ENCODE measurements at places on chromosomes 5 and 9.

DNA sequence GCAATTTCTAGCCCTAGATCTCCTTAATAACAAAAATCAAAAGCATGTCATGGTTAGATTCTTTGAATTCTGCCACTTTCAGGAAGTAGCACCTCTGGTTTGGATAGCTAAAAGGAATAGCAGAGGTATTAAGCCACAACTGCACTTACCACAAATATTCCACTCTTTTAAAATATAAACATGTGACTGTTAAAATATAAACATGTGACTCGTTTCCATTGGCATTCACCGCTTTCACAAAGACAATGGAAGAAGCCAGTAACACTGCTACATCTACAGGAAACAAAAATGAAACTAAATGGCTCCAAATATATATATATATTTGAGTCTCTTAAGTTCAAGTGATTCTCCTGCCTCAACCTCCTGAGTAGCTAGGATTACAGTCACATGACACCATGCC lies 222.9 kb downstream of the ARL15 start:
- no peak for DNase-seq

DNA sequence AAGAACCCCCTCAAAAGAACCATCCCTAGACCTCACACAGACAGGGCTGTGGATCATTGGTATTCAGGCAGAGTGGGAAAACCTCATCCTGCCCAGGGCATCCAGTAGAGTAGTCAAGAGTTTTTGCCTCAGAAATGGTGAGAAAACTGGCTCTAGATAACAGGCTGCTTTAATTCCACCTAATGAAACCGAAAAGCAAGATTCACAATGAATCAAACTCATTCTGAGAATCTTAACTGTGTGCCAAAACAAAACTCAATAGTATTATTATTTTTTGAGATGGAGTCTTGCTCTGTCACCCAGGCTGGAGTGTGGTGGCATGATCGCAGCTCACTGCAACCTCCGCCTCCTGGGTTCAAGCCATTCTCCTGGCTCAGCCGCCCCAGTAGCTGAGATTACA lies 17.8 kb upstream of the NPM1 start:
- DNase-seq, result no peak

DNA sequence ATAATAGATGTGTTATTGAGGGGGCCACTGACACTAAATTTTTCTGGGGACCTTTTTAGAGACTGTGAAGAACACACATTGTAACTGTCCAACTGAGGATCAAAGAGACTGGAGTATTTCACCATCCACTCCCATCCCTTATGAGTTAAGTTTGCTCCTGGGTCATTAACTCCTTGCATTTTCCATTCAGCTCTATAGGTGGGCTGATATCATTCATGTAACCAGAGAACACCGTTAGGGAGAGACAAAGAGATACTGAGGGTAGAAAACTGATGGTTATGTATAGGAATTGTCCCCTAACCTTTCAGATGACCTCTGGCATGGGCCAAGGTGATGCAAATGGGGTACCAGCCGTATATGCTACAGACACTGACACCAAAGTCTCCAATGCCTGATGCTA lies 142.4 kb upstream of the TLR4 start:
- DNase-seq, result no peak

GRCh38 chr5:37211661-37212060 lies 37.5 kb downstream of the CPLANE1 start:
- DNase-seq, result no peak

GRCh38 chr5:132322266-132322665 lies 28.1 kb downstream of the SLC22A4 start:
- DNase-seq, result no peak

GRCh38 chr9:34256987-34257585 lies 72.0 kb downstream of the KIF24 start:
- DNase-seq, result no peak

GRCh38 chr5:82754759-82755158 lies 322.4 kb downstream of the TMEM167A start:
- no peak for DNase-seq

GRCh38 chr9:15468145-15468544 lies 42.6 kb downstream of the PSIP1 start:
- DNase-seq, result no peak

DNA sequence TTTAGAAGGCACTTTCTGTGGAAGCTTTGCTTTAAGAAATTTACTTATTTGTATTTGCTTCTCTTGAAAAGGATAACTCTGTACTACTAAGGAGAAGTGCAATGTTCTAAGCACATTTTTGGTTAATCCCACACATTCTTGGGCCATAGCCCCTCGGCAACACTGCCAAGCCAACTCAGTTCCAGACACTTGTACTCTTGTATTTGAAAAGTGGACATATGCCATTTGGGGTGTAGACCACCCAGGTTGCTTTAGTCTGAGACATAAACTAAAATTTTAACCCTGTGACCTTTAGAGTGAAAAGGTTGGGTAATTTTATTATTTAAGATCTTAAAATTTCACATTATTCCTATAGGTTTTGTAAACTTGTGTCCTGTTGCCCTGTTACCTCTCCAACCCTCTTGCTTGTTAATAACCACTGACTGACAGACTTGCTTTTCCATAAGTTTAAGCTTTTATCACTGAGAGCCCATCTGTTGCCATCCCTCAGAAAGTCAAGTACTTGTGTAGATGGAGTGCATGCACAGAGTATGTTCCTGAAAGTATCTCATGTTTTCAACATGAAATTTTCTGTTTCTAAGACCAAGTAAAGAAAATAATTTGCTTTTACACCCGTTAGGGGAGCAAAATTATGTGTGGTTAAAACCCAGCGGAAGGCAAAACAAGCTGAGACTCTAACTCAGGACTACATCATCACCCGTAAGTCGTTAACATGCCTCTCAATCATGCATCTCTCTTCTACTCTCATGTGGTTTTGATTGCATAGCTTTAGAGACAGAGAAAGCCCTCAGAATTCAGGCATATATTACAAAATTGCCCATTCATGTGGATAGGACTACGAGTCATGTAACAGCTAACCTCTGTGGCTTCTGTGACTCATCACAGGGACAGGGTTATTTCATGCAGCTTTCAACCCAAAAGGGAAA lies 117.3 kb downstream of the GDNF start:
- DNase-seq, result no peak

DNA sequence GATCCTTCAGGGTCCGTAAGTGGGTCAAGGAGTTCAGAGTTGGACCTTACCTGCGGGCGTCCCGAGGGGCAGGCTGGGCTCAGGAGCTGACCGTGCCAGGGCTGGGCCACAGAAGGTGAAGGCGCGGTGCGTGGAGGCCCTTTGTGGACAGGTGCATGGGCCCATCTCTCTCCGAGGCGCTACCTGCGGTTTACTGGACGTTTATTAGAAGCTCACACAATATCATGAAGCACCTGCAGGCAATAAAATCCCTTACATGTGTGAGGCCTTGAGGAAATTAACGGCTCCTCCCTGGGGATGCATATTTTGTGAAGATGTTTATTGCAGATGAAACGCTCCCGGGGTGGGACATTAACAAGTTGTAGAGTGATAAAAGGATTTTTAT lies 79.8 kb upstream of the LMX1B start:
- no peak for DNase-seq

DNA sequence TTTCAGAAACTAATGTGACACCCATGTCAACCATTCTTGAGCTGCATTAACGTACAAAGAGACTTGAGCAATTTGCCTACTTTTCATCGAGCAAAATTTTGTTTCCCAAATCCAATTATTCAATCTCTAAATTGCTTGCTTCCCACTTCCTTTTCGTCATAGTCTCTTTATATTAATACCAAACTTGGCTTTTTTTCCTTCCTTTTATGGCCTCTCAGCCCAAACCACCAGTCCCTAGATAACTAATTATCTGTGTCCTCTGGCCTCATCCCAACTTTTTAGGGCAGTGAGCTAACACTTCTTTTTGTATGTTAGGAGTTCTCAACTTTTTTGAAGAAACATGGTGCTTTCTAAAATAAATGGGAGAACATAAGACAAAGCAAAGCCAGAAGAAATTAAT lies 155.5 kb upstream of the S1PR3 start:
- no peak for DNase-seq

DNA sequence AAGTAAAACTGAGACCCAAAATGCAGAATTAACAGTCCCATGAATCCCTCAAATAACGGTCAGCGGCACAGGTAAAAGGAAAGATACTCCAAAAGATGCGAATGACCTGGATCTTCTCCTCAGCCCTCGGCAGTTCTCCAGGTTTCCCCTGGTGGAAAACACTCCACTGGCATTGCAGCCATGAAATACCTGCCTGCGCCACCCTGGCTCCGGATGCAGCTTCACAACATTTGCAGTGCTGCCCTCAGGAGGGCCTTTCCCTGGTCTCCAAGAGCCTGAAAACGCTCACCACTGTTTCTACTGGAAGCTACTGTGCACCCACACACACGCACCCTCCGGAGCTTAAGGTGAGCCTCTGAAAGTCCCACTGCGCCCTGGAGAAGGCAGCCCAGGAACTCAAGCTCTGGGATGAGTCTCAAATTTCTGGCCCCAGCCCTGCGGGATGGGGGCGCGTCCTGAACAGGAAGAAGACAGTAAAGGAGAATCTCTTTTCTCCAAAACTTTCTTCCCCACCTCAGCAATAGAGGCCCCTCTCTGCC lies 612 bp downstream of the UGT3A2 start:
- DNase-seq, result no peak

GRCh38 chr5:150190987-150191386 lies 1.1 kb downstream of the SLC6A7 start:
- no peak for DNase-seq

- DNase-seq, result no peak
These were observed 26.8 kb downstream of the ASS1 start for GRCh38 chr9:130471411-130472183.

GRCh38 chr5:172141949-172142319 lies 46.1 kb downstream of the STK10 start:
- DNase-seq, result no peak

DNA sequence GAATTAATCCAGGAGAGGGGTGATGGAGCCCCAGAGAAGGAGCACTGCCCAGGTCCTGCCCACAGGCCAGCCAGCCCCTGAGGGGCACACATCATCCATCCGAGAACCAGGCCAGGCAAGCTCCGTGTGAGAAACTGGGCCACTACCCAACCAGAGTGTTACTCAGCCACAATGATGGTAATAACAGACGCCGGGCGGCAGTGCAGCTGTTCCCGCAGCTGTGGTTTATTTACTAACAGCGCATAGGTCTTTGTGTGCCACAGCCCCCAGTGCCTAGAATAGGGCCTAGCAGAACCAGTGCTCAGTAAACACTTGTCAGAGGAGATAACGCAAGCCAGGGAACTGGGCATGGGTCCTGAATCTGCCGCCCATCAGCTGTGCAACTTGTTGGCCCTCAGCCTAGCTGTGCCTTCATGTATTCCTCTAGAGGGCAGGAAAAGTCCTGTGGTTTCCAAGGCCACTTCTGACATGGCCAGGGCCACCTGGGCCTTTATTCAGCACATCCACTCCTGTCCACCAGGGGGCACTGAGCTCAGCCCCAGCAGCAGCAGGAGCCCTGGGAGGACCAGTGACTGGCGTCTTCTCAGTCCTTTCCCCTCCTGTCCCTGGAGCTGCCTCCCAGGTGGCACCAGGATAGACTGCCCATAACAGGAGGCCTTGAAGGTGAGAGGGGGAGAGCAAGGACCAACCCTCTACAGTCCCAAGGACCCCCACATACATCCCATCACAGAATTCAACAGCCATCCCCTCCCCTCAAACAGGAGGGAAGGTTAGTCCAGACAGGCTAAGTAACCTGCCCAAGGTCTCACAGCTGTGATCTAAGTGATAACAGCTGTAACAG lies 2.1 kb downstream of the MXD3 start:
- no peak for DNase-seq

- no peak for DNase-seq
These were observed 697 bp downstream of the SLC1A1 start for GRCh38 chr9:4490705-4491625.

GRCh38 chr5:88815050-88815789 lies 67.8 kb downstream of the MEF2C start:
- DNase-seq, result no peak

- DNase-seq, result no peak
These were observed 69.0 kb downstream of the MTAP start for GRCh38 chr9:21871256-21871975.

DNA sequence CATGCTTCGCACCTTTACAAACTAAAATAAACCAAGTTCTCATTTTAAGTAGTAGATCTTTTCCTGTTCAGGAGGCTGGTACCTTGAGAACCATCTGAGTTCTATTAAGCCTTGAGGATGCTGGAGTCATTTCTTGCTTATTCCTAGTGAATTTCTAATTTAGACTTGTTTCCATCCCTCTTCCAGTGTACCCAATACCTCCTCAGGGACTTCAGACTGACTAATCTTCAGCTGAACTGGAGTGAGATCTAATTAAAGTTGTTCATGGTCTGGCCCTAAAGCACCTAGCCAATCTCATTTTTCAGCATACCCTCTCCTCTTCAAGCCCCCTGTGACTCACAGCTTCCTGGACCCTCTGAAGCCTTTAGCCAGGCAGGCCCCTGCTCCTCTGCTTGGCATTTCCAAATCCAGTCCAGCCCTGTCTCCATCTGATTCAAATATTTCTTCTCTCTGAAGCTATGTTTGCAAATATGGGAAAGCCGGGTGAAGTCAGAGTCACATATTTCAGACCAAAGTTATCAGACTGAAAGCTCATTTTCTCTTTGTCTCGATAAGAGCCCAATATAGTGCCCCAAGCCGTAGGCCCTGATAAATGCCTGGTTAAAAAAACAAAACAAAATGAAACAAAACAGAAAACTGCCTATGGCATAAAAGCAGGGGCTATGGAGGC lies 19.4 kb upstream of the TNFSF15 start:
- no peak for DNase-seq

GRCh38 chr5:116076496-116076895 lies 8.3 kb upstream of the COMMD10 start:
- DNase-seq, result no peak

DNA sequence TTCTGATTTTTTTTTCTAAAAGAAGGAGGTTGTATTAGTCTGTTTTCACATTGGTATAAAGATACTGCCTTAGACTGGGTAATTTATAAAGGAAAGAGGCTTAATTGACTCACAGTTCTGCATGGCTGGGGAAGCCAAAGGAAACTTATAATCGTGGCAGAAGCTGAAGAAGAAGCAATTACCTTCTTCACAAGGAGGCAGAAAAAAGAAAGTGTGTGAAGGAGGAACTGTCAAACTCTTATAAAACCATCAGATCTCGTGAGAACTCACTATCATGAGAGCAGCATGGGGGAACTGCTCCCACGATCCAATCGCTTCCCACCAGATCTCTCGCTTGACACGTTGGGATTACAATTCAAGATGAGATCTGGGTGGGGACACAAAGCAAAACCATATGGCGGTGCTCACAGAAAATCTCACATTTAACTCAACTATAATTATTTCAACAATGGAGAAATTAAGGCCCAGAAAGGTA lies 27.1 kb downstream of the DPYSL3 start:
- no peak for DNase-seq

DNA sequence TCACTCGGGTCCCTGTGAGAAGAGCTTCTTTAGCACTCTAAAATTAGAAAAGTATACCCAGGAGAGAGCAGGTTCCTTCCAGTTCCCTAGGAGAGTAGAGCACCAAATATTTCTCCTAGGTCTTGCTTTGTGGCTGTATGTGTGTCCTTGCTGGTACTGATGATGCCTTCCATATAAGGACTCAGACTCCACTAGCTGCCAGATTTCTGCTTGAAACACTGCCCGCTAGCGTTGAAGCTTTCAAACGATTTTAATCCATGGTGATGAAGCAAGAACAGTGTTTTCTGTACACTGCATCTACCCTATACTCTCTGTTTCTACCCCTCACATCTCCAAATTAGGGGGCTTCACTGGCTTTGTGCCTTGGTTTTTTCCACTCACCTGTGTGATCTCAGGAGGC lies 2.4 kb upstream of the SMC2 start:
- DNase-seq, result no peak

GRCh38 chr9:69442486-69442885 lies 117.5 kb downstream of the ENTREP1 start:
- DNase-seq, result no peak

GRCh38 chr5:134577796-134578577 lies 52.5 kb downstream of the JADE2 start:
- peak; percentile 44 for DNase-seq

All from anterior cingulate cortex (tissue), 58 donors.